ENCODE measurements at places on chromosomes 3 and 15.

- no peak for DNase-seq
These were observed 122.9 kb downstream of the ARRDC4 start for GRCh38 chr15:98083203-98083910.

DNA sequence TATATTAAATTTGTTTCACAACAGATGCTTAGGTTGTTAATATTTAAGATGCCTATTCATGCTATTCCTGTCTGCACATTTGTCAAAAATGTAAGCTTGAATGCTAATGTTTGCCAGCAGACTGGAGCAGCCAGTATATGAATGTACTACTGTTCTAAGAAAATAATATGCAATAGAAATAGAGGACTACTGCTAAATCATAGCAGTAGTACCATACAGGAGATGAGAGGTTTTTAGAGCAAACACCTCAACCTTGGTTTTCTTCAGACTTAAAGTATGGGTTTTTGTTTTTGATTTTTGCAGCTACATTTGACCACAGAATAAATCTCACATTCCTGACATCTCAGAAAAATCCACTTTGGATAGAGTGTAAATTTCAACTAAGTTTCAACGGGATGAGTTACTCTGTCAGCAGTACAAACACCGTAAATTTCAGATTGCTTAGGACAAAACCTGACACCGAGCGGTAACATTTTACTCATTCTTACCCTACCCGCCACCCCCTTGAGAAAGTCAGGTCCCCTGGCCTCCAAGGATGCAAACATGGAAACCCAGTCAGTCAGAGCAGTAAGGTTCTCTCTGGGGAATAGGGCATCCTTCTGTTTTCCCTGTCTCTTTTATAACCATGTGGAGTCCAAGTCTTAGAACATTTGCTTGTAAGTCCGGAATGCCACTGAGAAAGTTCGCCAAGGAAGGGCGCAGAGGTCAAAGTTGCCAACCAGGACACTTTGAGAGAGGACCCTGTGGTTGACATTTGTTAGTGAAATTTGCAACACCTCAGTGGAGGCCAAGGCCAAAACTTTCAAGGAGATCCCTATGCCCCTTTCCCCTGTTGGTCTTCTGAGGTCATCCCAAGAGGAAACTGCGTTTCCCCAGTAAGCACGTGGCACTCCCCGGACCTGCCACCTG is 17.9 kb upstream of the SATB1 start:
- DNase-seq = no peak

DNA sequence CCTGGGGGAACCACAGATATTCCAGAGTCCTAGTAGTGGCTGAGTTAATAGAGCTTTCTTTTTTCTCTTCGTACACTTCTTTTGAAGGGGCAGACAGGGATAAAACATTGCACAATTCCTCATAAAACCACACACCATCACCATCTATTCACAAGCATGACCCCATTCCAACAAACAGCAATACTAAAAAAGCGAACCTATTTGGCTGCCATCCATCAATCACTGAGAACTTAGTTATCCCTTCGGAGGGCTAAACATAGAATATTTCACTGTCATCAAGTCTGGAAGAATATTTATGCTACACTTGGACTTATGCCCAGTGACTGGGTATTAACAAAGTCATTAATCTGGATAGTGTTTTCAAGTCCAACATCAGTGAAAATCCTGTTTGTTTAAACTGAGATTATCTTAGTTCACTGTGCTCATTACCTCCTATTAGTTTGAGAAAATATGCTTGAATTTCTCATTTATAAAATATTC is 80.3 kb upstream of the PRTG start:
- DNase-seq = no peak

GRCh38 chr3:141410846-141411245 is 42.5 kb downstream of the ZBTB38 start:
- no peak for DNase-seq

GRCh38 chr3:10986592-10986991 is 6.0 kb upstream of the SLC6A1 start:
- no peak for DNase-seq

Measured in cerebellar nuclear complex (tissue), 1 donor.